ENCODE measurements at places on chromosomes 7 and 10.

DNA sequence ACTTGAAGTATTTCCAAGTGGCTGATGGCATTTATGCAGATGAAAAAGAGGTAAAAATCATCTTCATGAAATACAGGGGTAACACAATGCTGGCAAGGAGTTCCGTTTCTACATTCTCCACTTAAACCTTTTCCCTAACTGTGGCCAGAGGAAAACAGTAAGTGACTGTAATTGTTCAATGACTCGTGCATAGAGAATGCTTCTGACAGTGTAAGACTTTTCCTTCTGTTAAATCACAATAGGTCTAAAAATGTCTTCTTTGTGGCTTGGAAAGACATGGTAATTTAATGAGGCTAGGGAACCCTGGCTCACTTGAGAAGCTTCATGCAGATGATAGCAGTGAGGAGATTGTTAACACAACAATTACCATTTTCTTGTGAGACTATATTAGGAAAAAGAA lies 50.3 kb upstream of the RSU1 start:
- no peak for DNase-seq

DNA sequence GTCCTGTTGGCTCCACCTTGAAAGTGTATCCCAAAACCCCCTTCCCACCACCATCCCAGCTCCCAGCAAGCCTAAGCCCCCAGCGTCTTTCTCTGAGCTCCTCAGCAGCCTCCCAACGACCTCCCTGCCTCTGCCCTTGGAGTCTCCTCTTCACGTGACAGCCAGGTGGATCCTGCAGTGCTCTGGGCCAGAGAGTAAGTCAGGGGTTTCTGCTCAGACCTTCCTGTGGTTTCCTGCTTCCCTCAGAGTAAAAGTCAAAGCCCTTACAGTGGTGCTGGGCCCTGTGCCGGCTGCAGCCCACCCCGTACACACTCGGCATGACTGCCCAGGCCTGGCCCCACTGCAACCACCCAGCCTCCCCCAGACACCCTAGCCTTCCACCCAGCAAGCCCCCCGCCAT lies 51.9 kb downstream of the OAT start:
- DNase-seq = no peak

- DNase-seq = no peak
Observed at GRCh38 chr10:132179551-132180392, 7.0 kb upstream of the DPYSL4 start.

GRCh38 chr10:132765435-132765834 lies 20.5 kb downstream of the NKX6-2 start:
- DNase-seq = no peak

DNA sequence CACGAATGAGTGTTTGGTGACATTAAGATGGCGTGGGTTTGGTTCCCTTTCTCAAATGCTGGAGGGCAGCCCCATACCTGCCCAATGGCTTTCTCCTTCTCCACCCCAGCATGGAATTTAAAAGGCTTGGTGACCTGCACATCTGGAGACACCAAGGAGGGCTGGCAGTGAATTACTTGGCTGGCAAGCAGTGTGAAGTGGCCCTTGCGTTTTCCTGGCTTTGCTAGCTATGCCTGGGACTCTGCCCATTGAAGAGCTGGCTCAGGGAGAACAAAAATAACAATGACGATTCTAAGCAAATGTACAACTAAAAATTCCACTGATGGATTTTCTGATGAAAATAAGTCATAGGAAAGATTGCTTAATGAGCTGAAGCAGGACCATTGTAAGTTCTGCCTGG lies 203.7 kb downstream of the CYP26A1 start:
- DNase-seq = no peak

GRCh38 chr10:43926371-43926770 lies 277.7 kb upstream of the ZNF32 start:
- no peak for DNase-seq

- DNase-seq = no peak
Observed at GRCh38 chr10:30893208-30893607, 138.5 kb downstream of the ZNF438 start.

- no peak for DNase-seq
Observed at GRCh38 chr7:130481898-130482297, 10.0 kb upstream of the MEST start.

DNA sequence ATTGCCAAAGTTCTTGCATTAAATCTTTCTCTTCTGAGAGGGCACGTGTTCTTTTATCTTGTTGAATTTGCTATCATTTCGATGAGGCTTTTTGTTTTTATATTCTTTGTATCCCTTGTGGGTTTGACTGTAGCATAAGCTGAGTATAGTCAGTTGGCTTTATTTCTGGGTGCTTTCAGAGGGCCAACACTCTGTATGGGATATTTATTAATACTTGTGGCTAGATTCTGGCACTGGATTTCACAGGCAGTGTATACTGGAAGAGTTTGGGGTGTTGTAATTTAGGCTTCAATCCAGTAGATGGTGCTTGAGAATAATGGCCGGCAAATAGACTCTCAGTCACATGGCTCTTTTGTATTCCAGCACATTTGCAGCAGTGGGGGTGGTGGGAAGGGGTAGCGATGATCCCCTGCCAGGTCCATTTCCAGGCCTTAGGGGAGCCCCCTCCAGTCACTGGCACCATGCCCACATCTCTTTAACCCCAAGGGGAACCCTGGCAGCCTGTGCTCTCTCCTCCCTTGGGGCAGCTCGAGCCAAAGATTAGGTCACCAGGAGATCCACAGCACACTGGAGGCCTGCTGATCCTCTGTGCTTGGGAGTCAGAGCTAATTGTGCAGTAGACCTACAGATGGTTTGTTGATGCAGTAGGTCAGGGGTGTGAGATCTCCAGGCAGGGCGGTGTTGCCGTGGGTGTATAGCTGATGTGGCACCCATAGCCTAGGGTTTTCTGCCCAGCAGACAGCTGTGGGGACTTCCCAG lies 81.8 kb downstream of the PTPN20 start:
- DNase-seq = no peak

GRCh38 chr7:24595671-24596418 lies 22.6 kb downstream of the PALS2 start:
- no peak for DNase-seq

GRCh38 chr7:38220452-38220851 lies 42.4 kb downstream of the STARD3NL start:
- no peak for DNase-seq

DNA sequence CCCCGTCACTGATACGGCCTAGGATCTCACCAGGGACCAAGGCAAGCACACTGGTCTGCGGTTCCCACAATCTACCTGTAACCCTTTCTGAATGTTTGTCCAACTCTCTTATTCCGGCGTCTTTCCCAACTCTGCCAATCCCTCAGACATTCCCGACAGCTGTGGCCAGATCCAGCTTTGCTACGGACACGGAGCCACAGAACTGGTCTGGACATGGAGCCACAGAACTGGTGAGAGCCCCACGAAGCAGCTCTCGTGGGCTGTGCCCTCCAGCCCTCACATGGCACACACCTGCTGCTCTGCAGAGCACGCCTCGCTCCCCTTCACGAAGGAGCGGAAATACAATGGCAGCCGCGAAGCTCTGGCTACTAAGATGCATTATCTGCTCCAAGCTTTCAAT lies 376.8 kb downstream of the DNAJB6 start:
- no peak for DNase-seq

DNA sequence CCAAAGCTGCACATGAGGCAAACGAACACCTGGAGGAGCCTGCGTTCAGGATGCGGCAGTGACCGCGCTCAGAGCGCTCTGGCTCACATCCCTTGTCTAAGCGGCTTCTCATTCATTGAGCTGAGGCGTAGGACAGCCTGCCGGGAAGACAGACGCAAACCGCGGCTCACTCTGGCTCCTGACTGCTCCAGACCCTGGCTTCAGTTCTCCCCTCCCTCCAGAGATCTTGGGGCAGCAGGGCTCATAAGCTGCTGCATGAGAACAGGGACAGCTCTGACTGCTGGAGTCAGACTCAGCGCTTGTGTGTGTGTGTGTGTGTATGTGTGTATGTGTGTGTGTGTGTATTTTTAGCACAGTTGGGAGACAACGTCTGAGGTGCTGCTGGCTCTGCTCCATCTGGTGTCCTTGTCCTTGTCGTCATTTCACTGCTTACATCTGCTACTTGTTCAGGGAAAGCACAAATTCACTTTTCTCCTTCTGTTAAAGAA lies 15.8 kb upstream of the LYZL2 start:
- no peak for DNase-seq

GRCh38 chr7:141097430-141097829 lies 23.6 kb downstream of the TMEM178B start:
- no peak for DNase-seq

GRCh38 chr10:57249615-57250281 lies 888.7 kb upstream of the ZWINT start:
- no peak for DNase-seq

- no peak for DNase-seq
Observed at GRCh38 chr7:129902788-129903422, 49.9 kb downstream of the UBE2H start.

GRCh38 chr7:55177068-55177530 lies 158.3 kb downstream of the EGFR start:
- no peak for DNase-seq

GRCh38 chr7:7434329-7434728 lies 101.3 kb downstream of the COL28A1 start:
- DNase-seq = no peak

GRCh38 chr10:100347568-100348195 lies 649 bp downstream of the SCD start:
- no peak for DNase-seq

Data from stimulated activated CD4-positive, alpha-beta T cell treated with anti-CD3 and anti-CD28 coated beads, Interleukin-12 subunit alpha, Interleukin-12 subunit beta, amount 100 ng/mL, for 24 hours (primary cell).